ENCODE measurements at places on chromosomes 4 and X.
A peak's percentile ranks its signal among the peaks of the same experiment; 100 is the strongest.

DNA sequence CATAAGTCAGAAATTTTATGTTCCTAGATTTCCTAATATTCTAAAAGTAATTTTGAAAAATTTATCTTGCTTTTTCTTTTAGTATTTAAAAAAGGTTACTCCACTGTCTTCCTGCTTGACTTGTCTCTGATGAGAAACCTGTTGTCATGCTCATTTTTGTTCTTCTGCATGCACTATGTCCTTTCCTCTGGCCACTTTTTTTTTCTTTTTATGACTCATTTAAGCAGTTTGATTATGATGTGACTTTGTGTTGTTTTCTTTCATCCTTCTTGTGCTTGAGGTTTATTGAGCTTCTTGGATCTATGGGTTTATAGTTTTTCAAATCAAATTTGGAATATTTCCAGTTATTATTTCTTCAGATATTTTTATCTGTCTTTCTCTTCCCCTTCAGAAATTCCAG lies 12.0 kb upstream of the UFSP2 start:
- no peak for DNase-seq

DNA sequence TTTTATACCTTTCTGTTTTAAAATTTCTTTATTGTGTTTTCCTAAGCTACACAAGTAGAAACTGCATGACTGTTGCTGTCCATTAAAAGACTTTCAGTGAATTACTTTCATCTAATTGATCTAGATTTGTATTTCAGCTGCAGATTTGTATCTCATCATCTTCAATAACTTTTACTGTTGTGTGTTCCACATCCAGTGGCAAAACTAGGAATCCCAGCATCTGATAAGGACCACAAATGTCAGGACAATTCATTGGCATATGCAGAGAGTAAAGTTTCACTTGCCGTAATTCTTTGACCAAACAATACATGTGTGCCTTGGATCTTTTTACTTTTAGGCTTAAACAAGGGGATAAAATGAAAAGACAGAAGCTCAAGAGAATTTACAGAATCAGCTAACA lies 112.6 kb downstream of the FBXO8 start:
- DNase-seq: no peak

- no peak for DNase-seq
Observed at GRCh38 chrX:70635227-70635626, 190.6 kb downstream of the DLG3 start.

DNA sequence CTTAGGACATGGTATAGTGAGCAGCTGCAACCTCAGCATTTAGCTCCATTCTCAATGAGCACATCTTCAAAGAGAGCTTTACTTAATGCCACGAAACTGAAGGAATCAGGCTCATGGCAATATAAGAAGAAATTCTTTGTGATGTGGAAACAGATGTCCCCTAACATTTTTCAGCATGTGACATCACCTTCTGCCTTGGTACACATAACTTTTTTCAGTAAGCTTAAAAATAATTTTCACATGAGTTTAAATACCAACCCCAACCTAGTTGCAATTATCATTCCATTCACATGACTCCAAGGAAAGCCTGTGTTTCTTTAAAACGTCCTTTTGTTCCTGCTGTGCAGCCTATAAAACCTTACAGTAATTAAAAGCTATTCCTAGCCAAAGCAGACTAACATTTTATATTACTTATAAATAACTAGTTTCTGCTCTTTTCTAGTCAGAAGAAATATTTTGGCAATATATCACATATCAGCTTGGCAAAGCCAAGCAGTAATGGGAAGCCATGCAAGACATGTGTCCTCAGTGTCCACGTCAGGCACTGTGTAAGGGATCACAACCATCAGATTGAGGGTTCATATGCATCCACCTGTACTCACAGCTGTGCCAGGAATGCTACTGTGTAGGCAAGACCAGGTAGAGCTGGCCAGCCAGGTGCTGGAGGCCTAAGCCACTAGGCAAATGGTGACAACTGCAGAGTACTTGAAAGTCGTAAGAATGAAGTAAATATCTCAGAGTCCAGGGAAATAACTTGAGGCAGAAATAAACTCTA lies 466.6 kb downstream of the INPP4B start:
- DNase-seq: no peak

DNA sequence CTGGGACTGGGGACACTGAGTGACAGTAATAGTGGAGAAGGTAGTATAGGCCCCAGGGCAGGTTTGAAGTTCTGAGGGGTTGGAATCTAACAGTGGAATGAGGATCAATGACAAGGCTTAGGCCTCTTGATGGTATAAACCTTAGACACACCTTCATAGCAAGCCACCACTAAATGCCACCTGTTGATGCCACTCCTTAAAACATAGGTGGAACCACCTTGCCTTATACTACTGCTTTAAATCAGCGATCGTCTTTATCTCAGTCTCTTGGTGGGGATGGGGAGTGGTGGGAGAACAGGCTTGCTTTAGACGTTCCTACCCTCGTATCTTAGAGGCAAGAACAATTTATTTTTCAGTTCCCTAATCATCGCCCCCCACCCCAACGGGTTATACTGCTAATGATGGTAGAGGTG lies 1.2 kb downstream of the RAB33B start:
- DNase-seq: no peak

DNA sequence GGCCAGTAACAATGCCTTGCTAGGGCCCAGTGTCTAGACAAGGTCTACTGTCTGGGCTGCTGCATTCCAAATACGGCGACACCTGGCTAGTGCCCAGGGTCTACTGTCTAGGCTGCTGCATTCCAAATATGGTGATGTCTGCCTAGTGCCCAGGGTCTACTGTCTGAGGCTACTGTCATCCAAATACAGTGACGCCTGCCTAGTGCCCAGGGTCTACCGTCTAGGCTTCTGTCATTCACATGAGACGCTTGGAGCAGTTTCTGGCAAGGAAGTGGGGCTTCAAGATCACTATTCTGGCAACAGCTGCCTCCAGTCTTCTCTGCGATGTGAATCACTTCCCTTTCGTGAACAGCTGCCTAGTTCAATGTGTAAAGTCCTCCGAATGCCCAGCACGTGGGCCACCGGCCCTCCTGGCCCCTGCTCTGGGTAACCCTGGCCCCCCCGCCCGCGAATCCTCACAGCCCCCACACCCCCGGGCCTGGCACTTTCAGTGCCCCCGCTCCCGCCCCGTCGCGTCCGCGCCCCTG lies 12.7 kb downstream of the ACOX3 start:
- peak; percentile 77 for DNase-seq

GRCh38 chrX:68894513-68895340 lies 65.9 kb downstream of the EFNB1 start:
- DNase-seq: peak; percentile 65

DNA sequence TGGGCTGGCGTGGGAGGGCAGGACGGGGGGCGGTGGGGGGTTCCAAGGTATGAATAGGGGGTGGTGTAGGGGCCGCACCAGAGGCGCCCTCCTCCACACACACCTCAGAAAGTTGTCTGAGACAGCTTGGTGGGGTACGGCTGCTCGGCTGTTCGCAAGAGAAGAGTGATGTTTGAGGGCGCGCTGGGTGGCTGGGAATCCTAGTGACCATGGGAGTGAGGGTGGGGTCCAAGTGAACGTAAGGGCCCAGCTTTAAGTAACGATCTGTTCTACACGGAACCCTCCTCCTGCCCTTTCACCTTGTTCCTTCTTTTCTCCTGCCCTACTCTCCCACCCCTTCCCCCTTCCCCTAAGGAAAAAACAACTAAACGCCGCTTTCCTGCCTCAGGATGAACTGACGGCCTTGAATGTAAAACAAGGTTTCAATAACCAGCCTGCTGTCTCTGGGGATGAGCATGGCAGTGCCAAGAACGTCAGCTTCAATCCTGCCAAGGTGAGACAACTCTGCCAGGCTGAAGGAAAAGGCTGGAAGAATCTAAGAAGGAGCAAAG lies 664 bp downstream of the MED12 start:
- no peak for DNase-seq

DNA sequence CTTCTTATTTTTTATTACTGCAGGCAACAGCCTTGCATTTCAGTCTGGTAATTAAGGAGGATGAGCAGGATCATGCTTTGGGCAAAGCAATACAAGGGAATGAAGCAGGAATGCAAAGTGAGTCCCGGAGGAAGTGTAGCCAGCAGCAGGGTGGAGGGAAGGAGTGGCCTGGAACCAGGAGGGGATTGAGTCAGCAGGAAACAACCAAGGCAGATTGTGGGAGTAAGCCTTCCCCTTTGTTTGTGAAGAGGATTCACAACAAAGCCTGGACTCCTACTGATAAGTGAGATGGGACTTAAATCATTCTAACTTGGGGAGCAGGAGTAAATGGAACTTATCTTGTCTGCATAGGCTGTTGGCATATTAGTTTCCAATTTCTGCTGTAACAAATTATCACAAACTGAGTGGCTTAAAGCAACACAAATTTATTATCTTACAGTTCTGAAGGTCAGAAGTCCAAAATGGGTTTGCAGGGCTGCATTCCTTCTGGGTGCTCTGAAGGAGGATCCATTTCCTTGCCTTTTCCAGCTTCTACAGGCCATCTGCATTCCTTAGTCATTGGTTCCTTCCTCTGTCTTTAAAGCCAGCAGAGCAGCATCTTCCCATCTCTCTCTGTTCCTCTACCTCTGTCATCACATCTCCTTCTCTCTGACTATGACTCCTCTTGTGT lies 93.2 kb upstream of the AP1S2 start:
- no peak for DNase-seq

Measured in right hindlimb (tissue), 1 donor.